ENCODE measurements at places on chromosomes 5 and 9.

DNA sequence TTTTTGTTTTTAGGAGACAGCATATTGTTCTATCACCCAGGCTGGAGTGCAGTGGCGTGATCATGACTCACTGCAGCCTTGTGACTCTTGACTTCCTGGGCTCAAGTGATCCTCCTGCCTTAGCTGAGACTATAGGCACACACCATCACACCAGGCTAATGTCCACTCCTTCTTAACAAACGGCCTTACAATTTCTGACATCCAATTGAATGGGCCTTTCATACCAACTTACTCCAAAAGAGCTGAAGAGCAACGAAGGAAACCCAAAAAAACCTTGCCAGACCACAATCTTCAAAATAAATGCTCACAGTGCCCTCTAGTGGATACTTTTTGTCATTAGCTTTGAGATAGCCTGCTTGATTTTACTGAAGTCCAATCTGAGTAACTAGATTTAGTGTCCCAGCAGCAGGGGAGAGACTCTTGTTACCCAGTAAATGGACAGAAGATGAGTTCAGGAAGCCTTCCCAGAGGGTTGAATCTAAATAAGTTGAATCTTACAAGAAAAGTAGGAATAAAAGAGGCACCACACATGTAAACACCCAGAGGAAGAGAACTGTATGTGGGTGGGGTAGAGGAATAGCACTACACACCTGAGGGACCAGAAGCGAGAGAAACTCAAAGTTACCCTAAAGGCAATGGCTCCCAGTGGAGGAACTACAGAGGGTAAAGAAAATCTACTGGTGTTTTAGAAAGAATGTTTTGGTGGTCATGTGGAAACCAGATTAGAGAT lies 9.3 kb downstream of the ZNF622 start:
- peak; percentile 81 for DNase-seq

DNA sequence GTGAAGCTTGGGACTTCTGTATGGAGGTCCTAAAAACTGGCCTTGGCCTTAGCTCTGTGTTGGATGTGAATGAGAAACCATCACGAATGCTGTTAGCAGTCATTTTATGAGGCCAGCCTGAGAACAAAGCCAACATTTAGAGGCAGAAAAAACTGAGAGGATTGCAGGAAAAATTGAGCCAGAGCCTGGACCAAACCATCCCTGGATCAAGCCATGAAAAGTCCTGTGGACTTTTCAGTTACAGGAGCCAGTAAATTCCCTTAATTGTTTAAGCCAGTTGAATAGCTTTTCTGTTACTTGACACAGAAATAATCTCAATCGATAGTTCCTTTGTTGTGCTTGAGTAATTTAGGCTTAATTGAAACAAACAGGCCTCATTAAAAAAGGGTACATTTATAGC lies 42.6 kb upstream of the SPATA31D4 start:
- DNase-seq = no peak

DNA sequence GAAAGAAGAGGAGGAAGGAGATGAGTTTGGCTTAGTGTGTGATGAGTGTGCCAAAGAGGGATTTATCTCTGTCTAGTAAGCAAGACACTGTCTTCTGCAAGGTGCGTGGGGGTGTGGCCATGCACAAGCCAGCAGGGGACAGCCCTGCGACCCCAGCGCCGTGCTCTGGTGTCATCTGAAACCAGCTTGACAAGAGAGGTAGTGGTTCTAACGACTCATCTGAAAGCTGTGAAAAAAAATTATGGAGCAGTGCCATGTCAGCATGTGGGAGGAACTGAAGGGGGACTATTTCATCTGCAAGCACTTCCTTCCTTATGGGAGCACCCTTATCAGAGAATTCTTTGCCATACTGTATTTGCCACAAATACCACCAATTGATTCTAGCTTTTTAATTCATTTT lies 398.6 kb downstream of the PSAT1 start:
- no peak for DNase-seq

DNA sequence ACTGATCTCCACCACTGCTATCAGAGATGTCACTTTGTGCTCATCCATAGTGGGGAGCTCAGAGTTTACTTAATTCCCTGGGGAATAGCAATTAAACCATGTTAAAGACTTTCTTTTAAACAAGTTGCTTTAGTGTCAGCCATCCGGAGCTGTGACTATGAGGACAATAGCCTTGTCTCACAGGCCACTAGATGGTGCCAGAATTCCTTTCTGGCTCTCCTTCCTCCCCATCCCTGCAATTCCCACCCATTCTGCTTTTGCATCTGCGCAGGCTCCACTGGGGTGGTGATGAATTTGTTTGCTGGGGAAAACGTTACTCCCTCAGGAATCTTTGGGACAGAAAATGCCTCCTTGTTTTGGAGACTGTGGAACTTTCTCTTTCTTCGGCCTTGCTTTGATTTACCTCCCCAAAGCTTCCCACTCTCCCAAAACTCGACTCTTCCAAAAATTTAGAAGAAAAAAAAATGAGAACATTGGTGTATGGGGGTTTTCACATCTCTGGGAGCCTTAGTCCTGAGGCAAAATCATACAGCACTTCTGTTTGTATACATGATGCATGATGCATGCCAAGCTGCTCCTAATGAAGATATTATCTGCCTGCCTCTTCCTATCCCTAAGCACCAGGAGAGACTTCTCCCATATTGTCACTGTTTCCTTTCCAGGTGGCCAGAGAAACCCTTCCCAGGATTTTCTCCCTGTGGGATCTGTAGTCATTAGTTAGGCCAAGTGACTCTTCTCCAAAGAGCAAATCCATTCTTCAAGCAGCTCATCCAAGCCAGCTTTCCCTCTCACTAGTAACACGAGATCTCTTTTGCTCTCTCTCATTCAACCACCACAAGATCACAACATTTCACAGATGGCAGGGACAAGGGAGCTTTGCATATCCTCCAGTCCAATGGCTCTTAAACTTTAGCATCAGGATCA lies 466.1 kb downstream of the TLR4 start:
- DNase-seq = peak; percentile 69

GRCh38 chr9:4987961-4988421 lies 2.9 kb downstream of the JAK2 start:
- peak; percentile 68 for DNase-seq
